ENCODE measurements at places on chromosomes 12 and 14. TPM values are rescaled to one million over a fixed set of nuclear protein-coding genes. Genes with fewer than 3 reads are reported as not detected.
A peak's percentile ranks its signal among the peaks of the same experiment; 100 is the strongest.

DNA sequence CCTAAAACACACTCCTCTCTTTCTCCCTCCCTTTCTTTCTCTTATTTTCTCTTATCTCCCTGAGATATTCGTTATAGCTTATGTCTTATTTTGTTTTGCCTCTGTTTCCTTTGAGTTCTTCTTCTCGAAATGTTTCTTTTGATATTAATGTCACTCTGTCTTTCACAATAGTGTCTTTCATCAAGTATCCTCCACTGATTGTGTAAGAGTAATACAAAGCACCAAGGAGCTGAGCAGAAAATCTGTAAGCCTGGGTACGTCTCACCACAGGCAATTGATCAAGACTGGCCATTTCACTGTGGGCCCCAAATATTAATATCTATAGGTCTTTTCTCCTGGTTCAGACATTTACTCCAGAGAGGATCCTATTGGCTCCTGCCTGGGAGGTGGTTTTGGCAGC, 4.8 kb upstream of the LYZ start:
- H3K4me3 ChIP-seq = no peak overlapping the region
- no peak overlapping the region for H3K27ac ChIP-seq

ZNF891 gene
- polyA plus RNA-seq = 0.98 TPM

DNA sequence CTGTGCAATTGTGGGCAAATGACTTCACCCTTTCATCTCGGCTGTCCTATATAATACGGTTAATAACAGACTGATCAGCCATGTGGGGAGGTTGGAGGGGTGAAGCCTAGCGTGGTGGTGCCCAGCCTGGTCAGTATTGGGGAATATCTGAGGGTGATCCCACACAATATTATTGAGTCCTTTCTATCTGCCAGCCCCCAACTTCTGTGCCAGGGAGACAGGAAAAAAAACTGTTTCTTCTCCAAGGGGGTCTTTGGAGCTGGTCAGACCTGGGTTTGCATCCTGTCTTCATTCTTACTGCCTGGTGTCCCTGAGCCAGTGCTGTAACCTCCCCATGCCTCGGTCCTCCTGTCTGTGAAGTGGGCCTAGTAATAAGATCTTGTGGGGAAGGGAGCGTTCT, 6.5 kb downstream of the CYP46A1 start:
- H3K4me3 ChIP-seq = no peak overlapping the region
- H3K4me1 ChIP-seq = no peaks in the 10 kb centered on the region
- no peaks in the 10 kb centered on the region for H3K27me3 ChIP-seq
- no peaks in the 10 kb centered on the region for H3K36me3 ChIP-seq

DNA sequence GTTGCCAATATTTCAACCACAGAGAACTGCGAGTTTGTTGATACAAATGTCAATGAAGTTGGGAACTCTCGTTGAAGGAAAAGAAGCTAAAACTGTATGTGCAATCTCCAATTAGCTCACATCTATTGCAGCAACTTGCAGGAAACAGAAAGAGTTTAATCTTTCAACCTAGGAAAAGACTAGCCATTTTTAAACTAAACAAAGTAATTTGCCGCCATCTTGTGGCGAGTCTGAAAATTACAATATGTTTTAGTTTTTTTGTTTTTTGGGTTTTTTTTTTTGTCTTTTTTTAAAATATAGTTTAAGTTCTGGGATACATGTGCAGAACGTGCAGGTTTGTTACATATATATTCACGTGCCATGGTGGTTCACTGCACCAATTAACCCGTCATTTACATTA, 131.2 kb upstream of the FOXG1 start:
- H3K4me3 ChIP-seq = no peak overlapping the region
- no peaks in the 10 kb centered on the region for H3K36me3 ChIP-seq

GRCh38 chr12:43307126-43307525, 244.9 kb downstream of the ADAMTS20 start:
- H3K36me3 ChIP-seq = no peaks in the 10 kb centered on the region
- H3K4me3 ChIP-seq = no peak overlapping the region
- no peak overlapping the region for H3K27ac ChIP-seq
- no peak for DNase-seq

PTPRO gene
- polyA plus RNA-seq = 8.5 TPM

- H3K27ac ChIP-seq = peak overlapping the region; percentile 98
- peaks cover 28% of the 10 kb centered on the region for H3K4me1 ChIP-seq
- no peaks in the 10 kb centered on the region for H3K27me3 ChIP-seq
- no peak for DNase-seq
Measured at GRCh38 chr12:40225984-40226602, 1.3 kb downstream of the LRRK2 start.

DNA sequence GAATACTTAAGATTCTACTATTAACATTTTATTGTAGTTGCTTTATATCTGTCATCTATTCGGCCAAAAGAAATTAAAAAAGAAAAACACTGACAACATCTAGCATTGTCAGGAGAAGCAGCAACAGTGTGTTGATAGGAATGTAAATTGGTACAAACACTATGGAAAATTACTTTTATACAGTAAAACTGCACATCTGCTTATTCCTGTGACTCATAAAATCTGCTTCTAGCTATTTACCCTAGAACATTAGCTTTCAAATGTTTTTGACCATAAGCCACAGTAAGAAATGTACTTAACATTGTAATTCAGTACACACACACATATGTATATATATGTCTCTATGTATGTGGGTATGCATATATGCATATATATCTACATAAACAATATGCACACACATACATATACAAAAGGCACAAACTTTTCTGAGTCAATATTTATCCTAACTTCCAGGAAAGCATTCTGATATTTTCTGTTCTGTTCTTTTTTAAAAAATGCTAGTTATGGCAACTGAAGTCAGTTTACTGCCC, 278.9 kb upstream of the GARIN2 start:
- H3K36me3 ChIP-seq = no peaks in the 10 kb centered on the region
- no peak overlapping the region for H3K27ac ChIP-seq
- no peak for DNase-seq
- H3K4me1 ChIP-seq = no peaks in the 10 kb centered on the region
- H3K4me3 ChIP-seq = no peak overlapping the region

SIX1 gene
- polyA plus RNA-seq = not detected

DNA sequence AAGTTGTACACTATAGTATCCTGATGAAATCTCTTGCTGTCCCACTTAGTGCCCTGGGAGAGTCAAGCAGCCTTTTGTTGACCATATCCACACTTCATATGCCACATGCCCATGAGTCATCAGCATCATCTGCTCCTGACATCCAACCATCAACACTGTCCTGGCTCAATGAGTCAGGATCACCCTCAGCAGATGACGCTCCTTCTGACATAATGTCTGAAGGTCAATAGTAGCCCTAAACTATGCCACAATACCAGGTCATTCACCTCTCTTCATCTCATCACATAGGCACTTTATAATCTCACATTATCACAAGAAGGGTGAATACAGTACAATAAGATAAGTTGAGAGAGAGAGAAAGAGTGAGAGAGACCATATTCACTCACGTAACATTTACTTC, 369.0 kb upstream of the FAR2 start:
- H3K27ac ChIP-seq = no peak overlapping the region
- no peaks in the 10 kb centered on the region for H3K4me1 ChIP-seq
- no peaks in the 10 kb centered on the region for H3K27me3 ChIP-seq

DNA sequence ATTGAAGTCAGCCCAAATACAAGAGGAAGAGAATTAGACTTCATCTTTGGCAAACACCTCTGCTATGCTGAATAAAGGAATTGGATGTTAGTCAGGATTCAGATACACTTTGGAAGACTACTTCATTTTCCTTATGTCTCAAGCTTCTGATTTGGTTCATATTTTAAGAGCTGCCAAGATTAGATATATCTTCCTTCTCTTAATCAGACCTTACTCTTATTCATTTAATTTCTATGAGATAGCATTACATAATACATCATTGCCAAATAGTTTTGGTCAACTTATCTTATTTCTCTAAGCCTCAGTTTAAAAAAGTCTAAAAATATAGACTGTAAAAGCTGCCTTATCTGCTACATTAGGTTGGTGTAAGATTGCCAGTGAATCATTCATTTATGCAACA, 330.6 kb upstream of the NAV3 start:
- no peak for DNase-seq
- H3K36me3 ChIP-seq = no peaks in the 10 kb centered on the region
- H3K4me3 ChIP-seq = no peak overlapping the region

GRCh38 chr14:63677891-63678379, 36.3 kb upstream of the WDR89 start:
- no peak overlapping the region for H3K27ac ChIP-seq
- DNase-seq = no peak
- H3K27me3 ChIP-seq = no peaks in the 10 kb centered on the region

GRCh38 chr12:29728030-29728429, 55.7 kb downstream of the TMTC1 start:
- no peak overlapping the region for H3K4me3 ChIP-seq
- DNase-seq = no peak
- no peaks in the 10 kb centered on the region for H3K36me3 ChIP-seq
- H3K4me1 ChIP-seq = peaks cover 69% of the 10 kb centered on the region
- H3K27ac ChIP-seq = peak overlapping the region; percentile 3

DPY19L2 gene
- polyA plus RNA-seq = not detected

DNA sequence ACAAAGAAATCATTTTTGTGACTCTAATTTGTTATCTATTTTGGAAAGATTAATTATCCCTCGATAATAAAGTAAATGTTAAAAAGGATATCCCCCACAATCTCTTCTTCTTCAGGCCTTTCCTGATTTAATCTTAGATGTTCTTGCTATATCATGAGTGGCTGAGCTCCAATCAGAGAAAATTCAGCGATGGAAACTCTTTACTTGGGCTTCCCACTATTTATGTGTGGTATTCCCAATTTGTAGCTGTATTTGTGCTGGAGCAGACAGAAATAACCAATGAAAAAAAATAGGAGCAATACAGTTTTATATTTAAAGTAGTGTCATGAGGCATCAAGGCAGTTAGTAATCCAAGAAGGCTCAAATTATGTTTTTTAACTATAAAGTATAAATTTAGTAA, 539.1 kb downstream of the PRKD1 start:
- no peaks in the 10 kb centered on the region for H3K36me3 ChIP-seq
- no peaks in the 10 kb centered on the region for H3K27me3 ChIP-seq
- no peaks in the 10 kb centered on the region for H3K4me1 ChIP-seq

PPP1R36 gene
- 8.4 TPM for polyA plus RNA-seq

E2F7 gene
- 1.2 TPM for polyA plus RNA-seq

DNA sequence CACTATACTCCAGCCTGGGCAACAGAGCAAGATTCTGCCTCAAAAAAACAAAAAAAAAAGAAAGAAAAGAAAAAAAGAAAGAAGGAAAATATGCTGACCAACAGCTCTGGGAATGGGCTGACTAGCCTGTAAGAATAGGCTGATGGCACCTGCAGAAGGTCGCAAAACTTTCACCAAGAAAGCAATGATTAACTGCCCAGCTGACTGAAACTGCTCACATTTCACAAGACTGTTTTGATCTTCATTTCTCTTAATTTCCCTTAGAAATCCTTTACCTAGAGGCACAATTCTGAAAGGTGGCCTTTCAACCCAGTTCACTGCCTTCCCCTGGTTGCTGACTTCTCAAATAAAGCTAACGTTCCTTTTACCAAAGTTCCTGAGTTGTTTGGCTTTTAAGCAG, 12.4 kb downstream of the BEST3 start:
- no peak overlapping the region for H3K27ac ChIP-seq
- DNase-seq = no peak
- no peaks in the 10 kb centered on the region for H3K27me3 ChIP-seq
- H3K4me3 ChIP-seq = no peak overlapping the region
- peaks cover 8% of the 10 kb centered on the region for H3K4me1 ChIP-seq

EIF2S3B gene
- 1.2 TPM for polyA plus RNA-seq

- no peak overlapping the region for H3K4me3 ChIP-seq
- H3K4me1 ChIP-seq = no peaks in the 10 kb centered on the region
- H3K27ac ChIP-seq = no peak overlapping the region
- no peak for DNase-seq
- H3K36me3 ChIP-seq = no peaks in the 10 kb centered on the region
Measured at GRCh38 chr14:60943637-60944032, 37.2 kb downstream of the TRMT5 start.

SYNDIG1L gene
- polyA plus RNA-seq = not detected

DNA sequence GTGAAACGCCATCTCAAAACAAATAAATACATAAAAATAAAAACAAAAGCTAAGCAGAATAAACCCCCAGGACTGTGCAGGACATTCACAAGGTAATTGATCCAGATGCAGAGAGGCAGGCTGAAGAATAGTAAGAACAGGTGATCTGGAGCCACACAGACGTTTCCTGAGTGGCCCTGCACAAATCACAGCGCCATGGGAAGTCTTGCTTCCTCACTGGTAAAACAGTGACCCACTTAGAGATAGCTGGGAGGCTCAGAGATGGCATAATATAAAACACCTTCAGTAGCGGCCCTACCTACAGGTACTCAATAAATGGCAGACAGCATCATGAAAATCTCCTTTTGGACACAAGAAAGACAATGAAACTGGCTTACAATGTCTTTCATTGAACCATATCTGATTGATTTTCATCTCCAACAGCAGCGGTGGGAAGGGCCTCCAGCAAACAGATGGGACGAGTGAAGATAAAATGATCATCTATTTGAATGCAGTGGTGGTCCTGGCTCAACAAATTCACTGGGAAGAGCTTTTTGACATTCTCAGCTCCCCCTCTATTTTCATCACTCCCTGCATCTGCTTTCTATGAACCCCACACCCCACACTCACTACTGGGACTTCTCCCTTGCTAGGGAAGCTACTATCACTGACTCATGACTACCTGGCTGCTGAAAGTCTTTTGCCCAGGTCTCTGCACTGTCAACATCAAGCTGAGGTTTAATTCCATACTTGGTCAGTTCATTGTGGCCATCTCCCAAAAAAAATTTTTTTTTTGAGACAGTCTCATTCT, 63.9 kb downstream of the FOXN3 start:
- peaks cover 45% of the 10 kb centered on the region for H3K4me1 ChIP-seq
- no peak overlapping the region for H3K4me3 ChIP-seq
- DNase-seq = no peak
- H3K36me3 ChIP-seq = peaks cover 7% of the 10 kb centered on the region
- H3K27ac ChIP-seq = no peak overlapping the region

DNA sequence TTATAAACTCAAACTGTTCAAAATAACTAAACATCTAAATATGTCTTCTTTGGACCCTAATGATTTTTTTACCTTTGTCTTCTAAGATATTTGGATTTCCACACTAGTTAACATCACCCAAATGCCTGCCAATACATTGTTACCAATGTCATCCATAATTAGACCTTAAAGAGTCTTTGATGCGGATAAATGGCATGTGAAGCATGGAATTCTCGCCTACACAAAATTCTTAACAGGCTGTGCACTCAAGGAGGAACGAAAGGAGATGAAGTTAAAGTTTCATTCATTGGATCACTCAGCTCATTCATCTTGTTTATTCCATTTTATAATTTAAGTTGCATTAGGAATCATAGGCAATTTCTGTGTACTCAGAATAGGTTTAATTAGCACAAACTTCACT, 219.7 kb downstream of the ACSS3 start:
- no peak overlapping the region for H3K4me3 ChIP-seq
- H3K4me1 ChIP-seq = no peaks in the 10 kb centered on the region
- DNase-seq = no peak
- H3K36me3 ChIP-seq = no peaks in the 10 kb centered on the region
- H3K27me3 ChIP-seq = no peaks in the 10 kb centered on the region

GRCh38 chr14:39322807-39323206, 89.1 kb downstream of the MIA2 start:
- no peaks in the 10 kb centered on the region for H3K27me3 ChIP-seq
- no peaks in the 10 kb centered on the region for H3K4me1 ChIP-seq
- DNase-seq = no peak
- peaks cover 13% of the 10 kb centered on the region for H3K36me3 ChIP-seq
